Stimulated activated CD8-positive, alpha-beta memory T cell treated with anti-CD3 and anti-CD28 coated beads, Interleukin-4, amount 100 ng/mL, for 1 hour (primary cell): ENCODE measurements at places on chromosomes 6 and 20.

- DNase-seq: no peak
These were observed 43.2 kb downstream of the SESN1 start for GRCh38 chr6:109051301-109052017.

GRCh38 chr20:3326779-3327521, 80.5 kb downstream of the DNAAF9 start:
- DNase-seq: no peak

- DNase-seq: no peak
These were observed 1.6 kb upstream of the FAM135A start for GRCh38 chr6:70411542-70412251.

DNA sequence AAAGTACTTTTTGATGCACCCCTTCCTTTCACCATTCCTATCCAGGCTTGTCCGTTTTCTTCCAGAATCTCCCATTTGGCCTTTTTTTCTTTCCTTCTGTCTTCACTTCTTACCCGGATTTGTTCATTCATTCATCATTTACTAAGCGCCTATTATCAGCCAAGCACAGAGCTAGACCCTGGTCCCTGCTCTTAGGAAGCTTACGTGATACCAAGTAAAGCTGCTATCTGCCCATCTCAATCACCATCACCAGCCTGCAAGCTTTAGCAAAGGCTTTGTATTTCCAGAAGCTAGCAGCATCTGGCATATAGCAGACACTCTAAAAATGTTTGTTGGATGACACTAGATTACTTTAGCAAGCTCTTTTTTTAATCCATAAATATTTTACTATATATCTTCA, 4.8 kb downstream of the NDRG3 start:
- no peak for DNase-seq

DNA sequence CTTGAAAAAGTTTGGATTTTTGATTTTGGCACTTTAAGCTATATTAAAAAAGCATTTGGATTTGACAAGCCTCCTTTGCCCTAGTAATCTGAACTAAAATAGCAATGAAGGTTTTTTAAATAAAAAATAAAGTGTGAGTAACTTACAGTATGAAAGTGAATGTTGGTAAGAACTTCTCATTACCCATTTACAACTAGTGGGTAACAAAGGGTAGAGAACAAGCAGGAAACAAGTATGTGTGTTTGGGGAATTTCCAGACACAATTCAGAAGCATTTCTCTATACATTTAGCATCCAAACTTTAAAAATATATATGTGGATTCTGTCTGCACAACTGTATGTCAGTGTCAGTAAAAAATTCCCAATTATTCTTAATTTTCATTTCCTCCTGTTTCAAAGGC, 2.9 kb downstream of the TMEM30A start:
- no peak for DNase-seq

DNA sequence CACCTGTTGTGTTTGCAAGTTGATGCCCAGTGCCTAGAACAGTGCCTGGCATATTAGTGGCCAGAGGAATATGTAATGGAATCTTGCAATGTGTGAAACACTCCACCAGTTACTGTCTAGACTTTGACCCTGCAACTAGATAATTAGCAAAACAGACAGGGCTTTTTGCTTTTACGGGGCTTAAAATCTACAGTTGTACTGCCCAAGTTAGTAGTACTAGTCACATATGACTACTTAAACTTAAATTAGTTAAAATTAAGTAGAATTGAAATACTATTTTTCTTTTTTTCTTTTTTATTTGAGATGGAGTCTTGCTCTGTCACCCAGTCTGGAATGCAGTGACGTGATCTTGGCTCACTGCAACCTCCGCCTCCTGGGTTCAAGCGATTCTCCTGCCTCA, 44.3 kb upstream of the PLCB4 start:
- DNase-seq: no peak

- DNase-seq: no peak
These were observed 55.4 kb downstream of the NFATC2 start for GRCh38 chr20:51487076-51487475.

DNA sequence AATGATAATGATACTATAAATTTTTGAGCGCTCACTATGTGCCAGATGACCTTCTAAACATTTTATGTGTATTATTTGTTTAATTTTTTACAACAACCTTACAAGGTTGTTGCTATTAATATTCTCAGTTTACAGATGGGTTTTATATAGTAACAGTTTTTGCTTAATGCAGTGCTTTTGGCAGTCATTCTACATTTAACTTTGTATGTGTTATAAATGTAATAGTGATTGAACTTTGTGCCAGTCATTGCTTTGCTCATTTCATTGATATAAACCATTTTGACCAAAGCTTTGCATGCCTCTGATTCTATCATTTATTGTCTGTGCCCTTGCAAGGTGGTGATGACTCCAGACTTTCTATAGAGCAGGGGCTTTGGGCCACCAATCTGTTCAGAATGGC, 206.3 kb upstream of the LAMP5 start:
- no peak for DNase-seq

DNA sequence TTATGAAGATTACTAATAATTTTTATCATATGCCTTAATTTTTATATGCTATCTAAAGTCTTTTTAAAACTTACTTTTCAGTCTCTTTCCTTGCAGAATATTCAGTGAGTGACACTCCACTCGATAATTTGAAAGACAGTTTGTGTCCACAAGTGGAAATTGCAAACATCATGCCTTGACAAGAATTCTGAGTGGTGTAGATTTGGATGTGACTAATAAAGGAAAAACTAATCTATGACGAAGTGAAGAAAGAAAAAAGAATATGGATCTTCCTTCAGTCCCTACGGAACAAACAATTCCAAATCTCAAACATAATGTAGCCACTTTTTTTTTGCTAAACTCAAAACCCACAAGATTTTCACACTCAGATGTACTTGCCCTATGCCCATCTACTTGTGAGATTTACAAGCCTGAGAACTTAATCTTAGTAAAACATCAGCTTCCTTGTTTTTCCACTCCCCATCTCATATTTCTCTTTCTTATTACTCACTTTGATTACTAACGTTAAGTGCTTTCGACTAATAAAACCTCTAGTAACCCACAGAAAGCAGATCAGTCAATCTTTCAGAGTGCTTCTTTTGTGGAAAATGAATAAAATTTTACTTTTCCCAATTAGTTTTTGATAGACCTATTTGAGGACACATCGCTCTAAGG, 1155.8 kb downstream of the GRIK2 start:
- DNase-seq: no peak

DNA sequence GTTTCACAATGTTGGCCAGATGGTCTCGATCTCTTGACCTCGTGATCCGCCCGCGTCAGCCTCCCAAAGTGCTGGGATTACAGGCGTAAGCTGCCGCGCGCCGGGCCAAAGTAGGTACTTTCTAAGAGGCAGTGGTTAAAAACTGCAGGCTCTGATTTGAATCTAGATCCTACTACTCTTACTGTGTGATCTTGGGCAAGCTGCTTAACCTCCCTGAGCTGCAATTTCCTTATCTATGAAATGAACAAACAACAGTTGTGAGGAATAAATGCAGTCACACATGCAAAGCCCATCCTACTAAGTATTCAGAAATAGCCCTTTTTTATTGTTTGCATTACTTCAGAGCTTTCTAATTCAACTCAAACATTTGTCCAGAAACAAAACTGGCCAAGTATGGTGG, 2.9 kb downstream of the FAXC start:
- no peak for DNase-seq

GRCh38 chr6:153062516-153062915, 60.0 kb upstream of the MTRF1L start:
- no peak for DNase-seq

GRCh38 chr6:23696992-23697391, 429.0 kb upstream of the NRSN1 start:
- no peak for DNase-seq

DNA sequence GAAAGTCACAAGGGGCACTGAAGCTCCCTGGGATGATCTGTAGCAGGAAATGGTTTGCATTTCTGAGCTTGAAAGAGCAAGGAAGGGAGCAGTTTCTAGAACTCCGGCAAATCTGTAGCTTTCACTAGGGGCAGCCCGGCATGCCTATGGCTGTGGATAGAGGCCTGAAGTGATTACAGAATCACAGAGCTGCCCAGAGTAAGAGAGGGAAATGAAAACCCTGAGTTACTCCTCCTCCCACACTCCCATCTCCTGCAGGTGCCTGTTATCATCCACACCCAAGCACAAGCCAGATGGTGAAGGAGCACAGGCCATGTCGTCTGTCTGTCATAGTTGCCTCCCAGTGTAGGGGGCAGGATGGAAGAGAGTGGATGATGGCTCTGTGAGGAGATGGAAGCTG, 37.1 kb downstream of the HLA-F start:
- DNase-seq: no peak

GRCh38 chr6:7196019-7196402, 88.2 kb downstream of the RREB1 start:
- no peak for DNase-seq

DNA sequence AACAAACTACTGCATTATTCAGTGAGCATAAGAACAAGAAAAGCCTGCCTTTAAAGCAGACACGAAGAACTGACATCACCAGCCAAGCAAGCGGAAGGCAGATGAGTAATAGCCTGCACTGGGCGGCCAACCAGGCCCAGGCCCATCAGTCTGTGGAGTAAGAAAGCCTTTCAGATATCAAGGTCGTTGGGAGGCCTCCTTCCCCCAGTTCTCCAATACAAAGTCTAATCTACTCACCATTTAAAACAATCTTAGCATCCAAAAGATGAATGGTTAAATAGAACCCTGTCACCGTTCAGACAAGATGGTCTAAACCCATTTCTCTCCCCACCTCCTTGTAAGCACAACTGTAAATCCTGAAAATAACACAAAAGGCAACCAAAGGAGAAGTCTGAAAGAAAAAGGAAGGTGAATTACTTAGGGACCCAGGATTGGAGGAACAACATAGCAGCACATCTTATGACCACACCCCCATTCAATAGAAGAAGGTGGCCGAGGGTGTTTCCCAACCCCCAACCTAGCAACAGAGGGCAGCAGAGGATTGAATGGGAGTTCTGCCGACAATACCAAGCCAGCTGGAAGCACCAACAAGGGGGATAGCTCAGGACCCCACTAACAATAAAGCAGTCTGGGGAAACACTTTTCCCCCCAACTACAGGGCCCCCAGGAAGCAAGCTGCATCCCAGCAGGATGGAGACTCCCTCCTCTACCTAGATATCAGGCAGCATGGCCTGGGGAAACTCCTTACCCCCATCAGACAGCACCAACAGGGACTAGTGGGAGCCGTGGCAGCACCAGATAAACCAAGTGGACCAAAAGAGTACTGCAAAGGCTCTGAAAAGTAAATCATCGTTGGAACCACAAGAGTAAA, 67.9 kb downstream of the ZHX3 start:
- DNase-seq: no peak

GRCh38 chr6:96742702-96743101, 94.6 kb downstream of the GPR63 start:
- DNase-seq: no peak

DNA sequence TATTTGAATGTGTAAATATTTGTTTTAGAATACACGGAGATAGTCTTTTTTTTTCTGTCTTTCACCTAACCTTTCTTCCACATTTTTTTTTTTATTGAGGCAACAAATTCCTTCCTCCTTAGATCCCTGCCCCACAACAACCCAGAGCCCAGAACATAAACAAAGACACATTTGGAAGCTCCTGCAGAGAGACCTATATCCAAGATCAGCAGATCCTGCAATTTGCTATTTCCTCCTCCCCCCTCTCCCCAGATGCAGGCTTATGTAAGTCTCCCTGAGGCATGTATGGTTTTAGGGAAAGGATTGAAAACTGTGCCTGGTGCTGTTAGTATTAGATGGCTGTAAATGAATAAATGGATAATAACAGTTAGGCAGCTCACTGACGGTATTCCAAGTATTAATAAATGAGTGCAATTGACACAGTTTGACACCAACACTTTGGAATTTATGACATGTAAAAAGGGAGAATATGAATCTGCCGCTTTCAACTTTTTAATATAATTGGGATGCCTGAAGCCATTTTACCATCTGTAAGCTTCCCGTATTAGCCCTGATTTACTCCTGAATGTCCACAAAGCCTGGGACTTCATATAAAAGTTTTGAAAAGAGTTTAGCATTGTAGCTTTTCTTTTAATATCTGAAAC, 608.3 kb upstream of the CITED2 start:
- no peak for DNase-seq

DNA sequence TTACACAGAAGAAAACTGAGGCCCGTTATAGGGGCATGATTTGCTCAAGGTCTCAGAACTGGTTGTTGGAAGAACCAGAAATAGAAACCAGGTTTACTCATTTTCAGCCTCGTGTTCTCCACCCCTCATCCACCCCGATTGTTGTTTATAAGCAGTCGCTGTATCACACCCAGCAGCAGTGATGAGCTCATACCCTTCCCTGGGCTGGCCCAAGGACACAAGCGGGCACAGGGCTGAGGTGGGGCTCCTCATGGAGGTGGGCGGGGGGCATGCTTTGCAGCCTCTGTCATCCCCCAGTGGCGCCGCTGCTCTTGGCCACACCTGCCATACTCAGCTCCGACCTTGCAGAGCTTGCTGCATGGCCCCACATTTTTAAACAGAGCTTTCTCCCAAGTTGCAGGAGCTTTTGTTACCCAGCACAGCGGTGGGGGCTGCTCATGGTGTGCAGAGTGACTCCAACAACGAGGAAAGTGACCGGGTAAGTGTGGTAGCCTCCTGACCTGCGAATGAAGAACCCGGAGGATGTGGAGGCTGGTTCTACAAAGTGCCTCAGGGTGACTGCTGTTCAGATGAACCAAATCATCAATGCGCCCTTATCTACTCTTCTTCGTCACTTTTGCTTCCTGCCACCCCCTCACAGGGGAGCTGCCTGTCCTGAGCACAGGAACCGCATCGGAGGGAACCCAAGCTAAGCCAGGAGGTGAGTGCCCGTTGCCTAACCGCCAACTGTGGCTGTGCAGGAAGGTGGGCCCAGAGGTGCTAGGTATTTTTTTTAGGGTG, 43.6 kb upstream of the NKX2-2 start:
- no peak for DNase-seq

DNA sequence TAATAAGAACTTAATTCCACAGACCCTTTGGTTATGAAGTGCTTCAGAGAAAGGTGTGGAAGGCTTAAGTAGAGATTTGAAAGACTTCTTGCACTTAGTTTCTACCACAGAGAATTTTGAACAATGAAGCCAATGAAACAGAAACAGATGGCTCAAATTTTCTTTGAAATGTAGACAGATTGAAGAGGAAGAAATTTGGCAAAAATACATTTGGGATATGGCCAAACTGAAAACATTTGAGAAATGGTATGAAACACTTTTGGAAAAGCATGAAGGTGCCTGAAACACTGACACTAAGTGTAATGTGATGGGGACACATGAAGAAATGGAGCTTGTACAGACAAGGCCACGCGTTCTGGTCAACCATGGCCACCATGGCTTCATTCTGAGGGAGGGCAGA, 272.4 kb upstream of the EXOC2 start:
- DNase-seq: no peak

GRCh38 chr6:21190701-21191100, 402.9 kb upstream of the SOX4 start:
- no peak for DNase-seq

- no peak for DNase-seq
These were observed 603.9 kb upstream of the SLC35B3 start for GRCh38 chr6:9039258-9039657.

- DNase-seq: peak; percentile 66
These were observed 50.8 kb downstream of the SNX9 start for GRCh38 chr6:157873735-157874344.
